Thoracic aorta (tissue), 2 donors: ENCODE measurements at places on chromosomes 13 and 19. TPM values are rescaled to one million over a fixed set of nuclear protein-coding genes. Genes with fewer than 3 reads are reported as not detected.

GRCh38 chr19:2619076-2619475 is 83.4 kb downstream of the GNG7 start:
- no peak overlapping the region for H3K27ac ChIP-seq
- H3K27me3 ChIP-seq: no peaks in the 10 kb centered on the region
- no peaks in the 10 kb centered on the region for H3K36me3 ChIP-seq
- H3K4me1 ChIP-seq: no peaks in the 10 kb centered on the region
- H3K4me3 ChIP-seq: no peak overlapping the region
- no peak for DNase-seq

Gene SCGB2B2
- total RNA-seq: 1.1 TPM

DNA sequence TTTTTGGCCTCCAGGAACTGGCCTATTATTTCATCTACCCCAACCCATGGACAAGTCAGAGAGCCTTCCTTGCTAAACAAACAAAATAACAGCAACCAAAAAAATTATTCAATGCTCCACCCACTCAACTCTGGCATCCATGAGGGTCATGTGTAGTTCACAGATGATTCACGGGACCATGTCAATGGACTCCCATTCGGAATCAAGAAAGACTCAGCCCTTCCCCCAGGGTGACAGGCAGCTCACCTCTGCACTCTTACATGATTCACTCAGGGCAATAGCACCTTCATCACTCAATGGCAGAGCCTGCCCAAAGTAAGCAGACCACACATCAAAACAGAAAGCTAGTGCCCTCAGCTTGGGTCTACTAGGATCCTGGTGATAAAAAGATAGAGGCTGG is 14.3 kb upstream of the SCEL start:
- H3K27me3 ChIP-seq: no peaks in the 10 kb centered on the region
- H3K36me3 ChIP-seq: no peaks in the 10 kb centered on the region
- no peak overlapping the region for H3K4me3 ChIP-seq

GRCh38 chr19:18644196-18645034 is 7.6 kb downstream of the KLHL26 start:
- no peaks in the 10 kb centered on the region for H3K27me3 ChIP-seq
- peak overlapping the region; percentile 80 for H3K27ac ChIP-seq
- DNase-seq: no peak
- peaks cover 24% of the 10 kb centered on the region for H3K4me1 ChIP-seq
- peak overlapping the region; percentile 59 for H3K4me3 ChIP-seq
- no peaks in the 10 kb centered on the region for H3K36me3 ChIP-seq

Gene C19orf81
- not detected for total RNA-seq

DNA sequence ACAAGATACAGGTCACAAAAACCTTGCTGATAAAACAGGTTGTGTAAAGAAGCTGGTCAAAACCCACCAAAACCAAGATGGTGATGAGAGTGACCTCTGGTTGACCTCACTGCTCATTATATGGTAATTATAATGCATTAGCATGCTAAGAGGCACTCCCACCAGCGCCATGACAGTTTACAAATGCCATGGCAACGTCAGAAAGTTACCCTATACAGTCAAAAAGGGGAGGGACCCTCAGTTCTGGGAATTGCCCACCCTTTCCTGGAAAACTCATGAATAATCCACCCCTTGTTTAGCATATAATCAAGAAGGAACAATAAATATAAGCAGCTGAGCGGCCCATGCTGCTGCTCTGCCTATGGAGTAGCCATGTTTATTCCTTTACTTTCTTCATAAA is 434.1 kb downstream of the ZNF536 start:
- no peaks in the 10 kb centered on the region for H3K36me3 ChIP-seq
- DNase-seq: no peak
- no peaks in the 10 kb centered on the region for H3K4me1 ChIP-seq

DNA sequence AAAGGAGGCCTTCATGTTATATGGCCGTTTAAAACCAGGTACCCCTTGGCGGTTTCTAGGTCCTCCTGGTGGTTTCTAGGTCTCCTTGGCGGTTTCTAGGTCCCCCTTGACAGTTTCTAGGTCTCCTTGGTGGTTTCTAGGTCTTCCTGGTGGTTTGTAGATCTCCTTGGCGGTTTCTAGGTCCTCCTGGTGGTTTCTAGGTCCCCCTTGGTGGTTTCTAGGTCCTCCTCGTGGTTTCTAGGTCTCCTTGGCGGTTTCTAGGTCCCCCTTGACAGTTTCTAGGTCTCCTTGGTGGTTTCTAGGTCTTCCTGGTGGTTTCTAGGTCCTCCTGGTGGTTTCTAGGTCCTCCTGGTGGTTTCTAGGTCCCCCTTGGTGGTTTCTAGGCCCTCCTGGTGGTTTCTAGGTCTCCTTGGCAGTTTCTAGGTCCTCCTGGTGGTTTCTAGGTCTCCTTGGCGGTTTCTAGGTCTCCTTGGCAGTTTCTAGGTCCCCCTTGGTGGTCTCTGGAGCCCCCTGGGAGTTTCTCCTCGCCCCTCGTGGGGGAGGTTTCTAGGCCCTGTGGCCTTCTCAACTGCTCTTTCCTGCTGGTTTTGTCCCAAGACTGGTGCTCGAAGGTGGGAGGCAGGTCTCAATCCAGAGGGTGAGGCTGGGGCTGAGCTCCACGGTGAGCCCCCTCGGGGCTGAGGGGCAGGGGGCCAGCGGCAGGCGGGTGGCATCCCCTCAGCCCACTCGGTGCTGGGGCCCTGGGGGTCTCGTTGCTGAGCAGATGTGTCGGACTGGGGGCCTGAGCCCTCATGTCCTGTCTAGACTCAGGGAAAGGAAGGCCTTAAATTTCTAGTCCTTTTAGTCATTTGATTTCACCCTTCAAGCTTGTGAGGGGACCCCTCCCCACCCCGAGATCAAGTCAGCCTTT is 8.0 kb downstream of the HCN2 start:
- no peak for DNase-seq
- no peak overlapping the region for H3K4me3 ChIP-seq
- H3K27me3 ChIP-seq: no peaks in the 10 kb centered on the region
- H3K4me1 ChIP-seq: no peaks in the 10 kb centered on the region

GRCh38 chr13:84870190-84870589 is 929.0 kb downstream of the SLITRK6 start:
- no peaks in the 10 kb centered on the region for H3K36me3 ChIP-seq
- DNase-seq: no peak
- H3K27me3 ChIP-seq: no peaks in the 10 kb centered on the region
- H3K4me3 ChIP-seq: no peak overlapping the region

Gene HDGFL2
- total RNA-seq: 22.7 TPM

DNA sequence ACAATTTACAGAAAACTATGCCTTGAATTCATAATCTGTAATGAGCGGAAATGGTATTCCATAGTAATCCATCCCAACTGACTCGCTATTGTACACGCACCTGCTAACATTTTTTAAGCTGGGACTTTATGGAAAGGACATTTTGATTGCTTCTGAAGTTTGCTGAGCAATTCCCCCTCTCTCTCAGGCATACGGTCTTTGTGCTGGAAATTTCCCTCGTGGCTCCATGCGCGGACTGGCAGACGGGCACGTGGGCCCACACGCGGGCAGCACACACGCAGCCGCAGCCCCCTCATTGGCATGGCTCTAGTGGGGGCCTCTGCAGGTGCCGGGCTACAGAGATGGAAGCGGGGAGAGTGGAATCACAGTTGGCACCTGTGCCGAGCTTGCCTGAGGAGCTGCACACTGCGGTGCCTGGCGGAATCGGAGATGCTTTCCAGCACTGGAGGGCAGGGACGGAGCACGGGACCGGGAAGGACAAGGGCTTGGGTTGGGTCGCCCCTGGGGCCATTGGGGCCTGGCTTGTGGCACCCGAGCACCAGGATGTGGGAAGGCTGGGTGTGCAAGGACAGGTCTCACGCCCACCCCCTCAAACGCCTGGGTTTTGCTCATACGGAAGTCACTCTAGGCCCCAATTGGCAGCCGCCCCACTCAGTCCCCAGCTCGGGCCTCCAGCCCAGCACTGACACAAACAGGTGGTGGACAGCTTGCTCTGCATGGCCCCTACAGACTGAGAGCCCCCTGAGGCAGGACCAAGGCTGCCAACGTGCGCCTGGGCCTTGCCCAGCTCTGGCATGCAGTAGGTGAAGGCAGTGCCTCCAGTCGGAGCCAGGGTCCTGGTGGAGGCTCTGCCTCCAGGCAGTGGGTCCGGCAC is 30.2 kb upstream of the CCNE1 start:
- no peak for DNase-seq
- H3K4me1 ChIP-seq: no peaks in the 10 kb centered on the region
- H3K27ac ChIP-seq: no peak overlapping the region
- no peak overlapping the region for H3K4me3 ChIP-seq
- no peaks in the 10 kb centered on the region for H3K27me3 ChIP-seq

GRCh38 chr19:13788991-13789390 is 6.3 kb upstream of the ZSWIM4 start:
- peak overlapping the region; percentile 92 for H3K27ac ChIP-seq
- H3K4me3 ChIP-seq: no peak overlapping the region
- DNase-seq: peak; percentile 47
- H3K4me1 ChIP-seq: peaks cover 30% of the 10 kb centered on the region
- no peaks in the 10 kb centered on the region for H3K36me3 ChIP-seq
- no peaks in the 10 kb centered on the region for H3K27me3 ChIP-seq

- peaks cover 42% of the 10 kb centered on the region for H3K4me1 ChIP-seq
- DNase-seq: no peak
- peak overlapping the region; percentile 73 for H3K27ac ChIP-seq
- H3K4me3 ChIP-seq: no peak overlapping the region
Measured at GRCh38 chr13:110249326-110249725, 57.6 kb downstream of the COL4A1 start.

DNA sequence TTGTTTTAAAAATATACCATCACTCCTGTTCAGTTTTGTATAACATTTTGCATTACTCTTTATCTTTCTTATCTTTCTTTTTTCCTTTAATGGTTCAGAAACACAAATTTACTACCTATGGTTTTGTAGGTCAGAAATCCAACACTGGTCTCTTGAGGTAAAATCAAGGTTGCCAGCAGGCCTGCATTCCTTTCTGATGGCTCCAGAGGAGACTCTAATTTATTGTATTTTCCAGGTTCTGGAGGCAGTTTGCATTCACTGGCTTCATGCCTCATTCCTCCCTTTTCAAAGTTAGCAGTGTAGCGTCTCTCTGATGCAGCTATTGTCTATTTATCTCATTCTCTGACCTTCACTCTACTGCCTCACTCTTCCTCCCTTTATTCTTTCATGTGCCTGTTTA is 767.4 kb downstream of the SLITRK6 start:
- no peaks in the 10 kb centered on the region for H3K36me3 ChIP-seq
- no peak overlapping the region for H3K4me3 ChIP-seq
- no peaks in the 10 kb centered on the region for H3K27me3 ChIP-seq
- no peak overlapping the region for H3K27ac ChIP-seq

DNA sequence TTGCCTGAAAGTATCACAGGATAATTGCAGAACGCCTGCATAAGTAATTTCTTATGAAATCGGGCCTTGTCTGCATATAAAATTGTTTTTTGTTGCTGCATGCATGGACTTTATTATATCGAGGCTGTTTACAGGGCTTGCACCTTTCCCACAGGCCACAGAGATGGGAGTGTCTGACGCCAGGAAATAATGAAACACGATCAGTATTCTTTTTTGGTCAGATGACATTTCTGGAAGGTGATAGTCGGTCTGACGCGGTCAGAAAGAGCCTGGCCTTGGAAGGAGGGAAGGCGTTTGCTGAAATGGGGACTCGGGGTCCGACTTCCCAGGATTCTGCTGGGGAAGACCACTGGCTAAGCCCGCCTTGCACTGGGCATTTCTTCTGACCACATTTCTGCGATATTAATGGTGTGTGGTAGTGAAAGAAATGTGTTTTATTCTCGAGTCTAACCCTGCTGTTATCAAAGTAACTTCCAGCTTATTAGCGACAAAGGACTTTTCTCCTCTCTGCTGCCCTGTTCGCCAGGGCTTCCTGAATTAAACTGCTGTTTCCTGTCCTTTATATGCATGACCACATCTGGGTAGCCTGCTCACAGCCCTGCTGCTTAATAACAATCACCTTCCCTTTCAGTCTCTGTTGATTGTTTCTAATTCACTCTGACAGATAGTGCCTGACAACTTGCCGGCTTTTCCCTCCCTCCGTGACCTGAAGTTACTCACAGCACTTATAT is 11.6 kb upstream of the ZNF536 start:
- no peaks in the 10 kb centered on the region for H3K4me1 ChIP-seq
- H3K36me3 ChIP-seq: no peaks in the 10 kb centered on the region
- H3K4me3 ChIP-seq: no peak overlapping the region
- H3K27me3 ChIP-seq: no peaks in the 10 kb centered on the region

GRCh38 chr13:60143775-60144174 is 20.0 kb downstream of the DIAPH3 start:
- peaks cover 3% of the 10 kb centered on the region for H3K4me1 ChIP-seq
- no peak overlapping the region for H3K4me3 ChIP-seq
- no peak for DNase-seq
- no peaks in the 10 kb centered on the region for H3K36me3 ChIP-seq
- H3K27me3 ChIP-seq: no peaks in the 10 kb centered on the region

- no peak for DNase-seq
- no peak overlapping the region for H3K4me3 ChIP-seq
- H3K27me3 ChIP-seq: no peaks in the 10 kb centered on the region
- no peak overlapping the region for H3K27ac ChIP-seq
- H3K36me3 ChIP-seq: no peaks in the 10 kb centered on the region
Measured at GRCh38 chr19:16615808-16616207, 12.2 kb downstream of the MED26 start.
